ENCODE measurements at places on chromosomes 1 and 21. TPM values are rescaled to one million over a fixed set of nuclear protein-coding genes. Genes with fewer than 3 reads are reported as not detected.

DNA sequence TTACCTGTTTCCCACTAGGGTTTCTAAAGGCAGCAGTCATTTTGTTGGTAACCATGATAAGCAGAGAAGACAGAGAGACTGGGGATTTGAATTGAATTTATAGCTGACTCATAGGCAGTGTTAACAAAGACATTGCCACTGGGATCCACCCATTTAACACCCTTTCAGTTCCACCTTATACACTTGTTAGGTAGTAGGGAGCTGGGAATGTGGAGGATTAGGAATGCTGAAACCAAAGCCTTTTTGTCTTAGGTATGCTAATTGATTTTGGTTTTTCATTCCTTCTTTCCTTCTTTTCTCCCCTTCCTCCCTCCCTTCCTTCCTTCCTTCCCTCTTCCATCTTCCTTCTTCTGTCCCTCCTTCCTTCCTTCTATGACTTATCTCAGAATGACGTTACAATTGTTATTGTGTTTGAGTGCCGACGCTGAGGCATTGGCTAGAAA, 7.5 kb upstream of the EVI5 start:
- no peaks in the 10 kb centered on the region for H3K36me3 ChIP-seq
- no peak overlapping the region for H3K27ac ChIP-seq
- H3K4me1 ChIP-seq = no peaks in the 10 kb centered on the region
- no peak overlapping the region for H3K4me3 ChIP-seq
- DNase-seq = no peak
- H3K27me3 ChIP-seq = no peaks in the 10 kb centered on the region

- no peak overlapping the region for H3K4me3 ChIP-seq
- H3K36me3 ChIP-seq = no peaks in the 10 kb centered on the region
- H3K27ac ChIP-seq = no peak overlapping the region
- DNase-seq = no peak
Observed at GRCh38 chr1:38334930-38335592, 288.5 kb upstream of the POU3F1 start.

- peaks cover 25% of the 10 kb centered on the region for H3K4me1 ChIP-seq
- peaks cover 3% of the 10 kb centered on the region for H3K36me3 ChIP-seq
- no peak for DNase-seq
Observed at GRCh38 chr1:1614204-1614953, 921 bp upstream of the MIB2 start.

GRCh38 chr1:89843273-89844130, 22.7 kb downstream of the LRRC8D start:
- peaks cover 8% of the 10 kb centered on the region for H3K4me1 ChIP-seq
- H3K4me3 ChIP-seq = peak overlapping the region; percentile 80
- peak overlapping the region; percentile 85 for H3K27ac ChIP-seq
- peak; percentile 10 for DNase-seq

- H3K27ac ChIP-seq = peak overlapping the region; percentile 36
- H3K36me3 ChIP-seq = peaks cover 3% of the 10 kb centered on the region
- H3K4me3 ChIP-seq = no peak overlapping the region
- peaks cover 6% of the 10 kb centered on the region for H3K4me1 ChIP-seq
- DNase-seq = no peak
- H3K27me3 ChIP-seq = no peaks in the 10 kb centered on the region
Observed at GRCh38 chr21:31670070-31670469, 10.6 kb downstream of the SOD1 start.

- no peak overlapping the region for H3K4me3 ChIP-seq
- DNase-seq = no peak
- H3K4me1 ChIP-seq = peaks cover 56% of the 10 kb centered on the region
- no peaks in the 10 kb centered on the region for H3K27me3 ChIP-seq
Observed at GRCh38 chr1:1783320-1783719, 5.0 kb upstream of the NADK start.

DNA sequence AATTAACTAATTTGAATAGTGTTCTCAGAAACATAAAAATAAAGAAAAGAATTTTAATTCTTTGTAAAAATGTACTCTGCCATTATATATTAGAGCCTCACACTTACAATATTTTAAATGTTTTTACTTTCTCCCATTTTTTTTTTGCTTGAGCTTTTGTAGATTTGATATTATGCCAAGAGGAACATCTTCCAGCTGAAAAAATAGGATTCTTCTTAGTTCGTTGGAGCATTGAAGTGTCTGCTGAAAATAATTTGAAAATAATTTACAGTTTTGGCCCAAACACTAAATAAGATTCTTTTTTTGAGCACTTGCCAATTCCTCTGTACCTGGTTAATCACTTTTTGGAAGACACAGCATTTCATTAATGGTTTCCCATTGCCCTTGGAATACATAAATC, 175.0 kb upstream of the COL11A1 start:
- H3K36me3 ChIP-seq = no peaks in the 10 kb centered on the region
- no peaks in the 10 kb centered on the region for H3K4me1 ChIP-seq
- no peak overlapping the region for H3K27ac ChIP-seq
- no peak overlapping the region for H3K4me3 ChIP-seq
- no peaks in the 10 kb centered on the region for H3K27me3 ChIP-seq

DNA sequence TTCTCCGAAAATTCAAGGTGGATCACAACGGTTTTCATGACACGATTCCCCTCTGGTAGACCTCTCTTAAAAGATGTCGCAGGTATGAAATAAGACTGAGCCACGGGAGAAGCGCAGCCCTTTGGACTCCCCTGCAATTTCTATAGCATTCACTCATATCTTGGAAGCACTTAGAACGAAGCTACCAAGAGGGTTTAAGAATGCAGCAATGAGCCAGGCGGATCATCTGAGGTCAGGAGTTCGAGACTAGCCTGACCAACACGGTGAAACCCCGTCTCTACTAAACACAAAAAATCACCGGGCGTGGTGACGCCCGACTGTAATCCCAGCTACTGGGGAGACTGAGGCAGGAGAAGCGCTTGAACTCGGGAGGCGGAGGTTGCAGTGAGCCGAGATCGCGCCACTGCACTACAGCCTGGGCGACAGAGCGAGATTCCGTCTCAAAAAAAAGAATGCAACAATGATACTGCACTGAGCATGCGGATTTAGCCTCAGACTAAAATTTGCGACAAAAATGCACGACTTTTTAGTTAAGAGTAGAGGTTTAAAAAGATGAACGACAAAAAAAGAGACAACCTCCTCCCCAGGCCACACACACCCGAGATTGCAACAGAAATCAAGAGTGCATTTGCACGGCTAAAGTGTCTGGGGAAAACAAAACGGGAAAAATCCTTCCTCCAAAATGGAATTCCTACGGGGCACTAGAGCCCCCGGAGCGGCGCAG, 743 bp downstream of the TOMM20 start:
- no peaks in the 10 kb centered on the region for H3K36me3 ChIP-seq
- H3K4me3 ChIP-seq = peak overlapping the region; percentile 96
- H3K4me1 ChIP-seq = peaks cover 59% of the 10 kb centered on the region
- DNase-seq = no peak

DNA sequence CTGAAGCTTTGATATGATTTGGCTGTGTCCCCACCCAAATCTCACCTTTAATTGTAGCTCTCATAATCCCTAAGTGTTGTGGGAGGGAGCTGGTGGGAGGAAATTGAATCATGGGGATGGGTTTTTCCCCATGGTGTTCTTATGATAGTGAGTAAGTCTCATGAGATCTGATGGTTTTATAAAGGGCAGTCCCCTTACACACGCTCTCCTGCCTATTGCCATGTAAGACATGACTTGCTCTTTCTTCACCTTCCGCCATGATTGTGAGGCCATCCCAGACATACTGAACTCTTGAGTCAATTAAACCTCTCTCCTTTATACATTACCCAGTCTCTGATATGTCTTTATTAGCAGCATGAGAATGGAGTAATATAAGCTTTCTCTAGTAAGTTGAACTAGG, 261.9 kb downstream of the HLX start:
- DNase-seq = no peak
- H3K27me3 ChIP-seq = no peaks in the 10 kb centered on the region
- H3K27ac ChIP-seq = no peak overlapping the region
- H3K4me1 ChIP-seq = no peaks in the 10 kb centered on the region
- H3K4me3 ChIP-seq = no peak overlapping the region
- H3K36me3 ChIP-seq = no peaks in the 10 kb centered on the region

- H3K4me3 ChIP-seq = no peak overlapping the region
- H3K27me3 ChIP-seq = no peaks in the 10 kb centered on the region
- H3K4me1 ChIP-seq = no peaks in the 10 kb centered on the region
- H3K36me3 ChIP-seq = no peaks in the 10 kb centered on the region
- DNase-seq = no peak
Observed at GRCh38 chr1:228920831-228921230, 185.6 kb downstream of the RHOU start.

- no peaks in the 10 kb centered on the region for H3K27me3 ChIP-seq
- no peak for DNase-seq
- H3K36me3 ChIP-seq = no peaks in the 10 kb centered on the region
- no peak overlapping the region for H3K27ac ChIP-seq
Observed at GRCh38 chr21:18245464-18245967, 883 bp downstream of the CHODL start.

GRCh38 chr1:53406551-53407235, 52.5 kb upstream of the DMRTB1 start:
- H3K27me3 ChIP-seq = no peaks in the 10 kb centered on the region
- no peaks in the 10 kb centered on the region for H3K4me1 ChIP-seq
- no peak for DNase-seq
- no peaks in the 10 kb centered on the region for H3K36me3 ChIP-seq
- no peak overlapping the region for H3K27ac ChIP-seq
- H3K4me3 ChIP-seq = no peak overlapping the region

DNA sequence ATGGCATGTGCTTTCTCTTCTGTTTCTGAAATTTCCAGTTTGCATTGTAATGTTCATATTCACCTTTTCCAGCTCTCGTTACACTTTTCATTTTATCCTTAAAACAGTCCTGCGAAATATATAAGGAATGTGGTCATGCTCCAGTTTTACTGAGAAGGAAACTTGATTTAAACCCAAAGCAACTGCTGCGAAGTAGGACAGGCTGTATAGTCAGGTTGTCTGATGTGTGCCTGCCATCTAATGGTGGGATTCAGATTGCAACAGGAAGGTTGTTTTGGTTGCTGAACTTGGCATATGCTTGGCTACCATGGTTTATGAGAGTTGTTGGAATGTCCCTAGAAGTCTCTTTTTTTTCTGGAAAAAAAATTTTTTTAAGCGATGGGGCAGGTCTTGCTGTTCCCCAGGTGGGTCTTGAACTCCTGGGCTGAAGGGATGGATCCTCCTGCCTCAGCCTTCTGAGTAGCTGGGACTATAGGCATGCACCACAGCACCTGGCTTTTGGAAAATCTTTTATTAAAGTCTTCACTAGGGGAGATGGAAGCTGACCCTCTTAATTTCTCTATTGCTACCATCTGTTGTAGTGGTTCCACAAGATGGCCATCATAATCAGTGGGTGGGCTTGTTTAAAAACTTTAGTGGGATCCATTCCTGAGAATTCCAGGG, 86.9 kb downstream of the UCK2 start:
- H3K27me3 ChIP-seq = no peaks in the 10 kb centered on the region
- H3K4me1 ChIP-seq = peaks cover 22% of the 10 kb centered on the region
- no peak overlapping the region for H3K27ac ChIP-seq
- DNase-seq = no peak
- peaks cover 4% of the 10 kb centered on the region for H3K36me3 ChIP-seq

DNA sequence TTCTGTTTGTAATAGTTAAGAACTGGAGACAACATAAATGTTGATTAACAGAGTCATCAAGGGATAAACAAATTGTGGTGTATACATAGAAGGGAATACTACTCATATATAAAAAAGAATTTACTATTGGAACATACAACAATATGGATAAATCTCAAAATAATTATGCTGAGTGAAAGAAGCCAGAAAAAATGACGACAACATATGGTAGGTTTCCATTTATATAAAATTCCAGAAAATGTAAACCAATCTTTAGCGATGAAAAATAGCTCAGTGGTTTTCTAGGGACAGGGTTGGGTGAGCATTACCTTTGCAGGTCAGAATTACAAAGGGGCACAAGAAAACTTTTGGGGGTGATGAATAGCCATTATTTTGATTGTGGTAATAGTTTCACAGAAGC, 431.6 kb downstream of the PTPRU start:
- no peak overlapping the region for H3K4me3 ChIP-seq
- no peaks in the 10 kb centered on the region for H3K36me3 ChIP-seq
- no peak overlapping the region for H3K27ac ChIP-seq
- no peak for DNase-seq

GRCh38 chr1:146035048-146035423, 13.5 kb upstream of the HJV start:
- peaks cover 42% of the 10 kb centered on the region for H3K4me1 ChIP-seq
- no peak for DNase-seq
- H3K27me3 ChIP-seq = no peaks in the 10 kb centered on the region
- H3K36me3 ChIP-seq = no peaks in the 10 kb centered on the region

DNA sequence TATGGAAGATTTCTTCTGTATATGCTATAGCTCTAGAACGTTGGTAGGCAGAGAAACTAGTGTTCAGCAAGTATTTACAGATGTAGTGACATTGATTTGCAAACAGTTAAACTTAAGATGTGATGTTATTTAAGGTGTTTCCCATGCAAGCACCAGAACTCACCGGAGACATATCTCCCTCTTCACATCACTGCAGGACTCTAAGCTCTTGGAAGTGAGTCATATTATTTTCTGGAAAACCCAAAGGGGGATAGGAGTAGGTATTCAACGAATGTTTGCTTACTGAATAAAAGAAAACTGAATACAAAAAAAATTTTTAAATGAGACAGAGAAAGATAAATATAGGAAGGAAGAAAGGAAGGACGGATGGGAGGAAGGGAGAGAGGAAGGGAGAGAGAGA, 25.0 kb downstream of the RGS4 start:
- no peaks in the 10 kb centered on the region for H3K4me1 ChIP-seq
- H3K4me3 ChIP-seq = no peak overlapping the region
- no peak for DNase-seq
- no peaks in the 10 kb centered on the region for H3K36me3 ChIP-seq
- no peak overlapping the region for H3K27ac ChIP-seq
- H3K27me3 ChIP-seq = no peaks in the 10 kb centered on the region

DNA sequence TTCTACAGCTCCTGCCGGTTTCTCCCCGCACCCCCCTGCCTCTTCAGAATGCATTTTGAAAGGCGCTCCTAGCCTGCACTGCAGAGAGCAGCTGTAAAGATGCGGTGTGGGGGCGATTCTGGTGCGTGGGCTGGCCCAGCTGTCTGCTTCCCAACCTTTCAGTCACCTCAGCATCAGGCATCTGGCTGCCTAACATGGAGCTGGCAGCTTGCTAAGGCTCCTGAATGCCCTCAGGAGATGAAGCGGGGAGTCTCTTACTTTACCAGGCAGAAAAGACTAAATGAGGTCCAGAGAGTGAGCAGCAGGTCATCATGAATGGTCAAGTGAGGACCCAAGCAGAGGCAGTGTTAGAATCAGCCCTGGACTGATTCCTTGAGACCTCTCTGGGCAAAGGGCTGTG, 8.7 kb downstream of the IER5 start:
- no peaks in the 10 kb centered on the region for H3K27me3 ChIP-seq
- no peak overlapping the region for H3K27ac ChIP-seq
- peaks cover 98% of the 10 kb centered on the region for H3K4me1 ChIP-seq
- no peak for DNase-seq
- H3K4me3 ChIP-seq = no peak overlapping the region

GRCh38 chr1:153771841-153772593, 3.2 kb upstream of the SLC27A3 start:
- peaks cover 32% of the 10 kb centered on the region for H3K36me3 ChIP-seq
- H3K27ac ChIP-seq = peak overlapping the region; percentile 38
- no peak for DNase-seq
- peaks cover 21% of the 10 kb centered on the region for H3K4me1 ChIP-seq
- H3K4me3 ChIP-seq = no peak overlapping the region

GRCh38 chr1:202692959-202693555, 17.2 kb downstream of the SYT2 start:
- no peaks in the 10 kb centered on the region for H3K36me3 ChIP-seq
- no peaks in the 10 kb centered on the region for H3K4me1 ChIP-seq

GRCh38 chr1:167763525-167764220, 41.9 kb downstream of the MPZL1 start:
- no peaks in the 10 kb centered on the region for H3K27me3 ChIP-seq
- H3K4me1 ChIP-seq = no peaks in the 10 kb centered on the region
- H3K27ac ChIP-seq = no peak overlapping the region
- H3K4me3 ChIP-seq = no peak overlapping the region
- no peak for DNase-seq

The PDPN gene
- 18.3 TPM for total RNA-seq

The LYSMD1 gene
- 8.8 TPM for total RNA-seq

The SPATA46 gene
- total RNA-seq = not detected

The MRPL20 gene
- 120 TPM for total RNA-seq
